DND-41 (cell line): ENCODE measurements at places on chromosomes 5 and 9.

DNA sequence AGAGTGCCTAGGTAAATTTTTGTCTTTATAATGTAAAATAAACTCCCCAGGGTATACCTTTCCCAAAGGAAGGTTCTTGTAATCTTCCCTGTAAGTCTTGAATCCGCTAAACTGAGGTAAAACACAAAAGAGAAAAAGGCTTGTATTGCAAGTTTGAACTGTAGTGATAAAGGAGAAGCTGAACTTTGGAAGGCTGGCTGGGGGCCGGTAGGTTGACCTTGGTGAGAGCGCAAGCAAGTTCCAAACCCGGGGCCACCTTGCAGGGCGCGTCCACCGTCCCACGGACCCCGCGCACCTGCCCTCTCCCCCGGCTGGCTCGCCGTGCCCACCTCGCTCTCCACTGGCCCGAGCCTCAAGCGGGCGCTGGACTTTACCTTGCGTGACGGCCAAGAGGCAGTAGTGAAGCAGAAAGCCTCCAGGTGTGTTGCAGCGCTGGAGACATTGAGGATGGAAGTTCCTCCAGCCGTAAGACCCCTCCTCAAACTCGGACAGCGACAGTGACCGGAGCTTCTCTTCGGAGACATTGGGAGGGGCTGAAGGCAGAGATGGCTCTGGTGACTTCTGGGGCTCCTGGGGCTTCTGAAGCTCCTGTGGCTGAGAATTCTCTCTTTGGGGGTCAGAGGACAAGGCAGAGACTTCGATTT, 428 bp downstream of the SLCO4C1 start:
- DNase-seq, result no peak

DNA sequence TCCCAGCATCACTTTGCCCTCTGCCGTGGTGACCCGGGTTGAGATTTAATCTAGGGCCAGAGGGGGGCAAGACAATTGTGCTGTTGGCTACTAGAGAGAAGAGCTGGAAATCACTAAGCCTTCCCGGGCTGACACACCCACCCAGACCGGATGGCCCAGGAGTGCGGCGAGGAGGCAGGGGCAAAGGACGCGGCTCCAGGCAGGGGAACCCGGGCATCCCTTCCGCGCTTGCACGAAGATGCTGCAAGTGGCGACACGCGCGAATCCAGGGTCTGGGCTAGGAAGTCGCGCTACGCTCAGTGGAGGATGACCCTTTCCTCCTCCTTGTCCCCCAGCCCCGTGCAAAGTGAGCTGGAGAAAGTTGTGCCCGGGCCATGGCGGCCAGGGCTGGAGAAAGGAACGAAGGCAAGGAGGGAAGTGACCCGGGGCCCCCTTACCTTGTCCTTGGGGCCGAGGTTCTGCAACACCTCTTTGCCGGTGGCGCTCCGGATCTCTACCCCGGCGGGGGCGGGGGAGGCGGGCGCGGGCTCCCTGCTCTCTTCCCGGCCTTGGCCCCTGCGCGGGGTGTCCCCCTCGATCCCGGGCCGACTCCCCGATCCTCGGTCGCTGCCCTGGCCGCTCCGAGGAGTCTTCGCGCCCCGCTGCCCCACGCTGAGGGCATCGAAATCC, 693 bp downstream of the DPYSL3 start:
- no peak for DNase-seq

- no peak for DNase-seq
Observed at GRCh38 chr5:81854915-81855314, 104.0 kb upstream of the SSBP2 start.

- no peak for DNase-seq
Observed at GRCh38 chr9:120402741-120403542, 177.0 kb downstream of the CDK5RAP2 start.

DNA sequence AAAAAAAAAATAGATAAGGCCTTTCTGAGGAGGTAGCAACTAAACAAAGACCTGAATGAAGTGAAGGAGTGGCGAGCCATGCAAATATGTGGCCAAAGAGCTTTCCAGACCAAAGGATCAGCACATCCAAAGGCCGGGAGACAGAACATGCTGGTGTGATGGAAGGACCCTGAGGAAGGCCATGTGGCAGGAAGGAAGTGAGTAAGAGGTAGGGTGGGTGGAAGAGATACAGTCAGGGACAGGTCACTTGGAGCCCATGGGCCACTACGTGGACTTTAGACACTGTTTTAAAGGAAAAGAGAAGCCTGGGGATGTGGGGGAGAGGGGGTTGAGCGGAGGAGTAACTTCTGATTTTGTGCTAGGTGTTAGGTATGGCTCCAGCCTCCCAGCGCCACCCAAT, 31.3 kb downstream of the SPRY4 start:
- DNase-seq, result no peak

DNA sequence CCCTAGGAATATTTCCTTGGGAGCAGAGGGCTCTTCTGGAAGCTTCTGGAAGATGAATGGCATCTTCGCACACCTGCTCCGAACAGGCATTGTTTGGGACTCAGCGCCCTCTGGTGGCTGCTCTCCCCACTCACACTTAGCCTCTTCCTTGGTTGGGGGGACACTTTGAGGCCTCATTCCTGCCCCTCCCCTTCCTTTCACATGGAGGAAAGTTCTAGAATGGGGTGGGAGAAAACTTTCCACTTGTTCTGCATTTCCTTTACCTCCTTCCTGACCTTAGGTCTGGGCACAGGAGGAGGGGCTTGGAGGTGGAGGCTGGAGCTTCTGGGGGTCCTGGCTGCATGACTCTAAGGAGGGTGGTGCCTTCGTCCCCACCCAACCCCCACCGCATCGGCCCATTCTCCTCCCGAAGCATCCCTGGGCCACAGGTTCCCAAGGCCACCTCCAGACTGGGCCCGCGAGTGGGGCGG, 19.3 kb upstream of the SMIM32 start:
- peak; percentile 50 for DNase-seq

DNA sequence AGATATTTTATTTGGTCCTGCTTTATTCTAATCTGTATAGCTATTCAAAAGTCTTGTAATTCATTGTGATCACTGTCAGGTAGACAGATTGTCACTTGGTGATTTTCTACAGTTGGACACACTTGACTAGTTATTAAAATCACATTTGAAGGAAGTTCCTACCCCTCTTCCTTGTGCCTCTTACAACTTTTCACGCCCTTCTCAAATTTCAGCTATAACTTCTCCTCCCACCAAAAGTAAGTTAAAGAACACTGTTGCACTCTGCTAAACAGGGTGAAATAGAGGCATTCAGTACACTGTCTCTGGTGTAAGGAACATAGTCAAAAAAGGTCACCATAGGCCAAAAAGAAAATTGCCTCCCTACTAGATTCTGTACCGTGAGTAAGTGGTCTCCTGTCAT, 142.1 kb upstream of the POU5F2 start:
- DNase-seq, result no peak

- no peak for DNase-seq
Observed at GRCh38 chr5:126519637-126520592, 75.1 kb downstream of the ALDH7A1 start.

- no peak for DNase-seq
Observed at GRCh38 chr9:82454509-82455190, 466.1 kb downstream of the SPATA31D1 start.

- DNase-seq, result no peak
Observed at GRCh38 chr9:115109486-115109885, 8.5 kb downstream of the TNC start.

DNA sequence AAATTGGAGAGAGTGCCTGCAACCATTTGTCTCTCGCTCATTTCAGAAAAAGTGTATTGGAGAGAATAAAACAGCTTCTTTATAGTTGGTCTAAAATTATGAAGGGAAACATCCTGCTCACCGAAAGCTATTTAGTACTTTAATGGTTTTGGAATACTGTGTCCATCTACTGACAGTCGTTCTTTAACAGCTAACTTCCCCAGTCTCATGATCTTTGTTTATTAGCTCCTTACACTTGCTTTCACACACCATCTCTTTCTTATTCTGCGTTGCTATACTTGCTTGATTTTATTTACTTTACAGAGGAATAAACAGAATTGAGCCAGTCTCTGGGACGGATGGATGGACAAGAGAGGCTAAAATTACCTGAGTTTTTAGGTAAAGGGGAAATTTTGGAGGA, 229.3 kb downstream of the CCDC171 start:
- DNase-seq, result no peak

- DNase-seq, result no peak
Observed at GRCh38 chr9:37668116-37668601, 17.4 kb downstream of the FRMPD1 start.

- no peak for DNase-seq
Observed at GRCh38 chr5:170293273-170293672, 4.3 kb downstream of the LCP2 start.
